Neural progenitor cell (in vitro differentiated cells): ENCODE measurements at places on chromosomes 5 and 9.

DNA sequence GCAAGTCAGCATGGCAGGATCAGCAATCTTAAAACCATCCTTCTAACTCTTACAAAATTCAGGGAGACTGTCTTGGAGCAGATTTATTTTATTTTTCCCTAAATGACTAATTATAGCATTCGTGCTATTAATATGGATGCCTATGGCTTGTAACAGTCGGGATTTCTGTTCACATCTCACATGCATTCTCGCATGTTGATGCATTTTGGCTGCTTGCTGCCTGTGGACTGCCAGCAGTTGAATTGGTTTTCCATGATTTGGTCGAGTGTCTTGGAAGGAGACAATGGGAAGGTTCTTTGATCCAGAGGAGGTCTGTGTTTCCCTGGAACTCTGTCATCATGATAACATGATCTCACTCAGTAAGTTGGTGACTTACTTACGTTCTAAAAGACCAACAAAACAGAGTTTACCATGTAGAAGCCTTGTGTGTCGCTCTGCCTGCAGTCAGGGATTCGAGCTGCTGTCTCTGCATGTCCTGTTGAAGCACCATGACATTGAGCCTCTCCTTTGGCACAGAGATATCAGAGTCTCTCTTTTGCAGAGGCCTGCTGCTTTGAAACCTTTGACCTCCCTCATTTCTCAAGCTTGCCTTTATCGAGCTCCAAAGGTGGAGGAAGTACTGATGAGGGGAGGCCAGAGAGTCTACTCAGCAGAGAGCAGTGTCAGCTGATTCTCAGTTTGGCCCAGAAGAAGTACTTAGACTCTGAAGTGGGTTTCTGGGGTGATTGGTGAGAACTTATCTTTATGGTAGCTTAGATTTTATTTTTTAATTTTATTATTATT, 82.4 kb downstream of the ARHGAP26 start:
- DNase-seq, result no peak

- peak; percentile 21 for DNase-seq
Measured at GRCh38 chr5:104800440-104801048, 1238.0 kb upstream of the NUDT12 start.

GRCh38 chr9:136942112-136942880, 2.2 kb downstream of the FBXW5 start:
- no peak for DNase-seq

GRCh38 chr5:176830422-176830994, 20.1 kb downstream of the UNC5A start:
- DNase-seq, result no peak

DNA sequence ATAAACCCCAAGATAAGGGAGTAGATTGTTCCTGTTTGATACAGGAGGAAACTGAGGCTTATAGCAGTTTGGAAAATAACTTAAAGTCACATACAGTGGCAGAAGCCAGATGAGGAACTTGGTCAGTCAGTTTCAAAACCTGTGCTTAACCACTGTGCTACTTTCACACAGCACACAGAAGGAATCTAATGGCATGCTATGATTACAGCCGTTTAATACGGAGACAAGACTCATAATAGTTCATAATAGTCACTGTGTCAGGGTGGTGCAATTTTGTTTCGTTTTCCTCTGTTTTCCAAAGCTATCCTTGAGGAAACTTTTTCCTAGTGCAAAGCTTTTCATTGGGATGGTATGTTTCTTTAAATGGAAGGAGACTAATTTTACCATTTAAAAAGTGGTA, 112.3 kb downstream of the GCNT1 start:
- DNase-seq, result no peak

- no peak for DNase-seq
Measured at GRCh38 chr9:135827866-135828580, 79.3 kb downstream of the CAMSAP1 start.

- DNase-seq, result no peak
Measured at GRCh38 chr9:36677611-36678010, 104.9 kb downstream of the MELK start.

DNA sequence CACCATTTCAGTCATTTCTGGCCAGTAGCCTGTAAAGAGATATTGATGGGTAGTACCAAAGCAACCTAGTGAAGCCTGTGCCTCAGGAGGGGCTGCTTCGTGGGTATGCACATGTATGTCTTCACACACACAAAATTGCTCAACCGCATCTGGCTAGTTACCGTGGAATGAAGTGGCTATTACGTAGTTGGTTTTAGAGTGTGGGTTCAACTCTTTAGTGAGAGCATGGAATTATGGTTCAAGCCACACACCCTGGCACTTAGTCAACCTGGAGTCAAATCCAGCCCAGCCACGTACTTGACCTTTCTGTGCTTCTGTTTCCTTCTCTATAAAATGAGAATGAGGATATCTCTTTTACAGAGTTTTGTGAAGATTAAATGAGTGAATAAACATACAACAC, 174.9 kb downstream of the TTC39B start:
- no peak for DNase-seq

DNA sequence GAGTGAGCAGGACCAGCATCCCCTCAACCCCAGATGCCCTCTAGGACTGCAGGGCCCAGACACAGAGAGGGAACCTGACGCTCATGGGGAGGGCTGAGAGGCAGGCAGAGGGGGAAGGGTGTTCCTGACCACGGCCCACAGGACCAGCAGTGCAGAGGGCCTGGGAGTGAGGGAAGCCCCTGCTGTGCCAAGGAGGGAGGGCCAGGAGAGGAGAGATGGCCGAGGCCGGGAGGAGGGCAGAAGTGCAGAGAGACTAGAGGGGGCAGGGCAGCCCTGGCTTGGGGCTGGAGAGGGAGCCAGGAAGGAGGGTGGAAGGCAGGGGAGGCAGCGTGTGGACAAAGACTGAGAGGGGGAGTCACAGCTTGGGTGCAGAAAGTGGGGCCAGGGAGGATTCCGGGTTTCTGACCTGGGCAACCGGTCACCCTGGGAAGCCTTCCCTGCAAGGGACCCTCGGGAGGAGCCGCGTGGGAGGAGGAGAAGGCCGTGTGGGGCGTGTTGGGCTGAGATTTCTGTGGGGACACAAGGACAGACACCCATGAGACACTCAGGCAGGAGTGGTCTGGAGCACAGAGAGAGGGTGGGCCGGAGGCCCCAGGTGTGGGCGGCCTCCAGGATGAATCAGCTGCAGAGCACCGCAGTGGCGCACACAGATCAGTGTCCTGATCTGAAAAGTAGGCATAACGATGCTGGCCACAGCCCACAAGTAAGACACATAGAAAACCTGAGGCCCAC, 117.5 kb downstream of the ADAMTS2 start:
- DNase-seq, result no peak
